ENCODE measurements at places on chromosomes 2 and 18.

GRCh38 chr2:44112096-44112495, 56.6 kb upstream of the PPM1B start:
- no peak for DNase-seq

- peak; percentile 18 for DNase-seq
Measured at GRCh38 chr2:163652751-163653150, 83.1 kb downstream of the FIGN start.

DNA sequence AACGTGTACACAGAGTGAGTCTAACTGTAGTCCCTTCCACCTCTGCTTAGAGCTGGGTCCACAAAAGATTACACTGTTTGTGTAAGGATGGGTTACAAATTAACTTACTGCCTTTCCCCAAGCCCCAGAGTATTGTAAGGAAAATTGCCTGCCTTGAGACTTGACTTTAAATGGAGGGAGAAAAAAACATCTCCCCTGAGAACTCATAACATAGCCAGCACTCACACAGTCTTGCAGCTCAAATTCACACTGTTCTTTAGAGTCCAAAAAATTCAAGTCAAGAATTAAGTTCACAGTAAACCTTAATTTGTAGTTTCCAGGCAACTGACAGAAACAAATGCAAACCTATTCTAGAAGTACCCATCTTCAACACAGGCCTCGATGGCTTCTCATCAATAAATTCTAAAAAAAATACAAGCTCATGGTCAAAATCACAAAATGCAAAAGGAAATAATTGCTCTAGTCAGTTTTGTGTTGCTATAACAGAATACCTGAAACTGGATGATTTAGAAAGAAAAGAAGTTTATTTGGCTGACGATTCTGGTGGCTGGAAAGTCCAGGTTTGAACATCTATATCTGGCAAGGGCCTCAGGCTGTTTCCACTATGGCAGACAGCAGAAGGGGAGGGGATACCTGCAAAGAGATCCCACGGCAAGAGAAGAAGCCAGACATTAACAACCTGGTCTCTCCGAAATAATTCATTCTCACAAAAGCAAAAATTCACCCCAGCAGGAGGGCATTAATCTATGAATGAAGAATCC, 34.6 kb upstream of the TMEM17 start:
- DNase-seq = no peak

DNA sequence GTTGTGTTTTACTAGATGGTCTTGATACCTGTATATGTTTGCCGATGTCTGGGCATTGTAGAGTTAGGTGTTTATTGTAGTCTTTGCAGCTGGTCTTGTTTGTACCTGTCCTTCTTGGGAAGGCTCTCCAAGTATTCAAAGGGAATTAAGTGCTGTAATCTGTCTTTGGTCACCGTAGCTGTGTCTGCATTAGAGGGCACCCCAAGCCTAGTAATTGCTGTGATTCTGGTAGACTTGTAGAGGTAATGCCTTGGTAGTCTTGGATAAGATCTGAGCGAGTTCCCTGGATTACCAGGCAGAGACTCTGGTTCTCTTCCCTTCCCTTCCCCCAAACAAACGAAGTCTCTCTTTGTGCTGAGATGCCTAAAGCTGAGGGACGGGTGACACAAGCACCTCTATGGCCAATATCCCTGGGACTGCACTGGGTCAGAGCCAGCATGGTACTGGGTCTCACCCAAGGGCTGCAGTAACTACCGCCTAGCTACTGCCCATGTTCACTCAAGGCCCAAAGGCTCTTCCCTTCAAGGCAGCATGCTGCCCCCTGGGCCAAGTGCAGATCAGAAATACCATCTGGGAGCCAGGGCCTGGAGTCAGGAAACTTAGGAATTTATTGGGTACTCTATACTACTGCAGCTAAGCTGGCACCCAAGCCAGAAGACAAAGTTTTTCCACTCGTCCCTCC, 27.1 kb downstream of the STPG4 start:
- DNase-seq = no peak

GRCh38 chr2:64367444-64368232, 86.3 kb upstream of the LGALSL start:
- no peak for DNase-seq

- DNase-seq = peak; percentile 81
Measured at GRCh38 chr2:36889795-36890194, 76.5 kb downstream of the STRN start.

- no peak for DNase-seq
Measured at GRCh38 chr2:16040271-16041010, 100.1 kb downstream of the MYCN start.

- no peak for DNase-seq
Measured at GRCh38 chr2:793236-793635, 116.0 kb upstream of the TMEM18 start.

- no peak for DNase-seq
Measured at GRCh38 chr2:96773922-96774321, 13.2 kb downstream of the CNNM4 start.

DNA sequence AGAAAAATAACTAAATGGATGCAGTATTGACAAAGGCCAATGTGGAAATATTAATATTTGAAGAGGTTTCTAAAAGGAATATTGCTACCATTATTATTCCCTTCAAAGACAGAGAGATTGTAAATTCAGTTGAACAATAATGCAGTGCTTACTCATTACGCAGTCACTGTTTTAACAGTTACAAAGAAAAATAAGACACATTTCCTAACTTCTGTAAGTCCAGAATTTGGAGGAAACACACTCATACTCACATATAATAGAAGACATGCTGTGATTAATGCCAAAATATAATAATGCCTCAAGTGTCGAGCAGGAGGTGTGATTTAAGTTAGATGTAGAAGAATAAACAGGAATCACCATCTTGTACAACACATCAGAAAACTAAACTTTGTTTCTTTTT, 389.2 kb downstream of the FBXO15 start:
- no peak for DNase-seq

DNA sequence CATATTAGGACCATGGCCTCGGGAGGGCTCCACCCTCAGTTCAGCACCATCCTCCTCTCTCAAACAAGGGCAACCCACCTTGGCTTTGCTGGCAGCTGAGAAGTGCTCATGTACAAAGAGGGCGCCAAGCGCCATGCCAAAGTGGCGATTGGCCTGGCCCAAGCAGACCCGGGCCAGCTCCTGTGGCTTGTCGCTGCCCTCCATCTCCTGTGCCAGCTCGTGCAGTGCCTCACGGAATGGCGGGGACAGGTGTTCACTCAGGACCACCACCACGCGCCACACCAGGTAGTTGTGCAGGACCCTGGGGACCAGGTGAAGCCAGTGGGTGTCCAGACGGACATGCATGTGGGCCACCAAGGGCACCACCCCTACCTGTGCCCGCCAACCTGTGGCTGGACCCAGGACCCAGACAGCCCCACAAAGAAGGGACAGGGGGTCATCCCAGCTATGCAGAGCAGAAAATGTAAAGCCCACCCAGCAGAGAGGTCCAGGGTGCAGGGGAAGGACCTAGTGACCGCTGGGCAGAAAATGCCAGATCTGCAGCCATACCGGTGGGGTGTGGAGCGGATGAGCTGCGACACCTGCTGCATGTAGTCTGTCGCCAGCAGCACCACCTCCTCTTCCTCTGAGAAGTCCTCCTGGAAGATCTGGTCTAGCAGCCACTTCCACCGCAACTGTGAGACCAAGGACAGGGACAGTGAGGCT, 3.6 kb downstream of the ECEL1 start:
- DNase-seq = no peak

- DNase-seq = no peak
Measured at GRCh38 chr2:204529795-204530463, 15.3 kb upstream of the PARD3B start.

DNA sequence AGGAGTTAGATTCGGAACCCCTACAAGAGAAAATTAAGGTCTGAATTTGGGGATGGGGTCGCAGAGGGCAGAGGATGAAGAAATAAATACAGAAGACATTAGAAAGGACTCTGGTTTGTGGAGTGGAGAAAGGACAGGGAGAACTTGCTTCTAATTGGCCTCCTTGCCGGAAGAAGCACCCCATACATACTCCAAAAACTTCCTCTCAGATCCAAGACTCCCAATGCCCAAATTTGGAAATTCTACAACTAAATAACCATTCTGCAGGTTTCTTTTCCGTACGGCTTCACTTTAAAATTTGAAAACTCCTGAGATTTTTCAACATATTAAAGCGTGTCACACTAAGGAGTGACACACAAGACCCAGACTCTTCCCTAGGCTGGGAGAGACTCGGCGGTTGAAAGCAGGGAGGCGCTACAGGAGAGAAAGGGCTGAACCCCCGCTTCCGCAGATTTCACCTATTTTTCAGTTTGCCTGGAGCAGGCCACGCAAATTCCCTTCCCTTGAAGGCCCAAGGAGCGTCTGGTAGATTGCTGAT, 478 bp downstream of the CLHC1 start:
- DNase-seq = peak; percentile 39

- DNase-seq = peak; percentile 85
Measured at GRCh38 chr2:69012310-69013141, 453 bp upstream of the ANTXR1 start.

DNA sequence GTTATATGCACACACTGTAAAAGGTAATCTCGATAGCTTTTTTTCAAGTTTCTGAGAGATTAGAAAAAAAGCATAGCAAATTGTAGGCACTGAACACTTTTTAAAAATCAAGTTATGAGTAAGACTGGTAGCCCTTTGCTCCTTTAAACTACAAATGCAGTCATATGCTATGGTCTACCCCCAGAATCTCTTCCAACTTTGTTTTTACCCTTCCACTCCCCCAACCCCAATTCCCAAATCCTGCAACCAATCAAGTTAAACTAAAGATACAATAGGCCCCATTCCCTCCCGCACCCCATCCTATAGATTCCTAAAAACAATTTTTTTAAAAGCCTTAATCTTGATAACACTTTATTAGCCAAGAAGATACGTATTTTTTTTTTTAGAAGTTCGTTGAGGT, 752 bp upstream of the BAZ2B start:
- DNase-seq = no peak

DNA sequence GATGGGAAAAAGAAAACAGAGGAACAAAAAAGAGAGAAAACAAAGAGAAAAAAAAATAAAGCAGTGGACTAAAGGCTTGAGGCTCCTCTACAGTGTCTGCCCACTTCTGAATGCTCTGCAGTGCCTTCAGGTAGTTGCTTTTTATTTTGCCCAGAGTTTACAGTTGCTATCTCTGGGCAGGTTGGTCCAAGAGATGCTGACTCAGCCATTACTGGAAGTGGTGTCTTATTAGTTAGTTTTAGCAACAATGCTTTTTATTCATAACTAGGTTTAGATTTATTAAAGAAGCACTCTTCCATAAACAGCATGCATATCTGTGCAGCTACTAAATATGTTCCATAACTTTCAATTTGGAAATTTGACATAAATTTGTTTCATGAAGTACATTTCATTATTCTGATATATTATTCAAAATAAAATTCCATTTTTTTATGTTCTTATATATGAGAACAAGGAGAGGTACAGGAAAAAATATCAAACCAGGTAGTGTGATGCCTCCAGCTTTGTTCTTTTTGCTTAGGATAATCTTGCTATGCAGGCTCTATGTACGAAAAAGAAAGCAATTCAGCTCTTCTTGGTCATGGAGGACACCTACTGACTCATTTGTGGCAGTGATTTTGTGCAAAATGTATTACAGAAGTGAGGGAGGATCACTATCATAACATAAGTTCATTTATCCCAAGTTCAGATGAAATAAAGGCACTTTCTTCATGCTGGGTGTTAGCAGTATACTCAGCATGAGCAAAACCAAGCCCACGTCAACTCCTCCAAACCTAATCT, 69.5 kb downstream of the RPIA start:
- DNase-seq = no peak

DNA sequence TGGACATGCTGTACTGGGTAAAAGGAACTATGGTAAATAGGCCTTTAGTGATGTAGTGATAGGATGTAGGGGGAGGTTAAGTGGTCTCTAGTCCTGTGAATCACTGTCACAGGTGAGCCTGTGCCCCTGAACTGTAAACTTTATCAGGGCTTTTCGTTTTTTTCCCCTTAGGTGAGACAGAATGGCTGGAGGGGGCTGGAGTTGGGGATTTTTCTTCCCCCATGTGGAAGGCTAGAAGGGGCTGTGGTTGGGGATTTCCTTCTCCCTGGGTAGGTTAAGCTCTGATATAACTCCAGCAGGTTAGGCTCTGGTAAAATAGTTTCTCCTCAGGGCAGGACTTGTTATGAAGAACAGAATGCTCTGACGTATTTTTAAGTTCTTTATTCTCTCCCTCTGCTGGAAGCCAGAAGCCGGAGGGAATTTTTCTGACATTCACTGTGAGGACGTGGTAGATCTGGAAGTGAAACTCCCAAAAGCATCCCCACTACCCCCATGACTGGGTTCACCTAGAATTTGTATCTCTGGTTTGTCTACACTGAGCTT, 28.5 kb downstream of the PIKFYVE start:
- DNase-seq = no peak

- no peak for DNase-seq
Measured at GRCh38 chr18:61797696-61798590, 94.9 kb downstream of the RNF152 start.

DNA sequence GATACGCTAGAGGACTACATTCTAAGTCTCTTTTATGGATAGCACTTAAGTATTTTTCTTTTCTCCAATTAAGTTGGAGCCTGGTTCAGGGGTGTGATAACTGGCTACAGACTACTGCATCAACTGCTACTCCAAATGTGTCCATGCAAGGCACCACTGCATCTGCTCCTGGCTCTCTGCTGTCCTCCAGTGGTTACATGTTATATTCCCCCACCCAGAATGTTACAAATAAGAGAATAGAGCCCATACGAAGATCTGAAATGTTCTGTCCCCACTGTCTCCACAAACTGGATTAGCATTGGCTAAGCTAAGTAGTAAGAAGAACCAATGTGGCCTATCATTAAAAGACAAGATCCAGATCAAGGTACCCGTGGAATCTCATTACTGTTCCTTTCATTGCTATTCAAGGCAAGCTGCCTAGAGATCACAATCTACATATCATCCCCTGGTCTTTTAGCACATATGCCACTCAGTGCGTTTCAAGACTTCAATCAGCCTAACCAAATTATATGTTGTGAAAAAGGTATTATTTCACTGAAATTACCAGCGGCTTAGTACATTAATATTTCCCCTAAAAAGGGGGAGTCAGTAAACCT, 308.3 kb upstream of the SLC8A1 start:
- peak; percentile 67 for DNase-seq

GRCh38 chr2:152036611-152037469, 62.0 kb downstream of the CACNB4 start:
- peak; percentile 70 for DNase-seq

- peak; percentile 100 for DNase-seq
Measured at GRCh38 chr2:32277674-32278477, at the start of gene YIPF4. TSS of gene YIPF4 (plus strand) at chr2:32277904. CDS start at chr2:32278156, 252 bp downstream.

GRCh38 chr18:30683836-30684235, 358.7 kb downstream of the DSC3 start:
- no peak for DNase-seq

- DNase-seq = no peak
Measured at GRCh38 chr2:119421741-119422140, 9.9 kb upstream of the TMEM37 start.

GRCh38 chr2:39033980-39034379, 86.9 kb downstream of the SOS1 start:
- peak; percentile 1 for DNase-seq

- DNase-seq = peak; percentile 34
Measured at GRCh38 chr2:226665306-226665831, 134.3 kb downstream of the IRS1 start.

Data from AG08395 (cell line).